ENCODE measurements at places on chromosomes 12 and 14.

- DNase-seq: no peak
These were observed 10.6 kb downstream of the CCDC88C start for GRCh38 chr14:91406982-91407381.

- no peak for DNase-seq
These were observed 46.2 kb downstream of the GALNT9 start for GRCh38 chr12:132282950-132283771.

DNA sequence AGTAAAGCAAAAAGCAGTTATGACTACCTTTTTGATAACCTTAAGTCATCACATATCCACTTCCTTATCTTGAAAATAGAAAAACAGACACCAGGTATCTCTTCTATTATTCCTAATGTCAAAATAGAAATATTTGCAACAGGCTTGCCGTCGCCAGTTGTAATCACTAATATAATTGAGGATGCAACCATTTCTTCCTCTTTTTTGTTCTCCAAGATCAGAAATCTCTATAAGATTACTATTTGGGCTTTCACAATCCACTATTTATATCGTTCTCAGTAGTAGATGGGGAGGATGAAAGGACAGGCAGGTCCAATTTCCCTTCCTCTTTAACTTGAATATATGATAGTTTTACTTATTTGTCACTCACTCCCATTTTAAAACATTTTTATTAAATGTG, 130.2 kb upstream of the HMGA2 start:
- no peak for DNase-seq

DNA sequence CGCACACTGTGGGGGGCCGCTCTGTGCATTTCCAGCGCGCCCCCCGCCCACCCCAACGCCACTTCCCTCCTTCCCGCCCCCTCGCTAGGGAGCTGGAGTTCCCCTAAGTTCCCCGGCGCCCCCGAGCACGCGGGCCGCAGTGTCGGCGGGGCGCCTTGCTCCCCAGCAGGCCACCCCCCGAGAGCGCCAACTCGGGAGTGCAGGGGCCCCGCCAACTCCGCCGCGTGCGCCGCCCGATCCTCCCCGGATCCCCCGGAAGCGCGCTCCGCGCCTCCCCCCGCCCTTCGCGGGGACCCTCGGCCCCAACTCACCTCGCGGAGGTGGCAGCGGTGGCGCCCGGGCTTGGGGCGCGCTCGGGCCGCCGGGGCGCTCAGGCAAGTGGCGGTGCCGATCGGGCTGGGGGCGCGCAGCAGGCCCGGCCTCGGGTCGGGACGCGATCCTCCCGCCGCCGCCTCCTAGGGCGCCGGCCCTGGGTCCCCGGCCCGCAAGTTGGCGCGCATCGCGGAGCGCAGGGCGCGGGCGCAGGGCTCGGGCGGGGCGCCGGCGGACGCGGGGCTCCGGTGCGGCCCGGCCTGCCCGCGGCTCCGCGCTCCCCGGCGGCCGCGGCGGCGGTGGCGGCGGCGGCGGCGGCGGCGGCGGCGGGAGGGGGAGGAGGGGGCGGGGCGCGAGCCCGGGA, at the start of gene NCOR2:
Gene NCOR2, minus strand, starts transcription at position 616 of the 676 bp plus-strand sequence. CDS start 72,361 bp downstream, outside the sequence.
- peak; percentile 80 for DNase-seq

DNA sequence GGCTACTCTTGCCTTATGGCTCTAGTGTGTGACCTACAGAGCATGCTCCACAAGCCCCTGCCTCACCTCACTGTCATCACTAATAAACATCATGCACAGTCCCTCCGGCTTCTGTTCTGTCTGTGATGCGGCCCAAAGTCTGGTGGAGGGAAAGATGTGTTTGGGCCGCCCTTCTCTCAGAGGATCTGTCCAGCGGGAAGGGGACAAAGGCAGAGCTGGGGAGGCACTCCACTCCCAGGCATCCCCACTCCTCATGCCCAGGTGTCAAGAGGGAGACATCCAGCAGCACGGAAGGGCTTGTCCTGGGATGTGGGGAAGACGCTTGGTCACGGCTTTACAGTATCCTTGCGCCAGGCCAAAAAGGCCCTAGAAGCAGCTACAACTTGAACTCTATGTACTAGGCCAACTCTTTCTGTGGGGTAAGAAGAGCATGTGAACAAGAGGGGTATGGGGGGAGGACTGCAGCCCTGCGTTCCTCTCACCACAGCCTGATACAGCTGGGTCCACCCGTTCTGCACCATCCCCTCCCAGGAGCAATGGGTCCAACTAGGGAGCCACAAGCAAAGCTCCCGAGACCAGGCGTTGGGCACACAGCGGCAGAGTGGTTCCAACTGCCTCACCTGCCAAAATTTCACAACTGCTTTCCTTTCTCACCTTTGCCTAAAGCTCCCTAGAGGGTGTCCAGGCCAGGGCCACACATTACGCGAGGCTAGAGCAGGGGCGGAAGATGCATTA, 10.7 kb downstream of the CACNB3 start:
- no peak for DNase-seq

GRCh38 chr12:120121766-120122293, 5.3 kb upstream of the RAB35 start:
- DNase-seq: peak; percentile 35

DNA sequence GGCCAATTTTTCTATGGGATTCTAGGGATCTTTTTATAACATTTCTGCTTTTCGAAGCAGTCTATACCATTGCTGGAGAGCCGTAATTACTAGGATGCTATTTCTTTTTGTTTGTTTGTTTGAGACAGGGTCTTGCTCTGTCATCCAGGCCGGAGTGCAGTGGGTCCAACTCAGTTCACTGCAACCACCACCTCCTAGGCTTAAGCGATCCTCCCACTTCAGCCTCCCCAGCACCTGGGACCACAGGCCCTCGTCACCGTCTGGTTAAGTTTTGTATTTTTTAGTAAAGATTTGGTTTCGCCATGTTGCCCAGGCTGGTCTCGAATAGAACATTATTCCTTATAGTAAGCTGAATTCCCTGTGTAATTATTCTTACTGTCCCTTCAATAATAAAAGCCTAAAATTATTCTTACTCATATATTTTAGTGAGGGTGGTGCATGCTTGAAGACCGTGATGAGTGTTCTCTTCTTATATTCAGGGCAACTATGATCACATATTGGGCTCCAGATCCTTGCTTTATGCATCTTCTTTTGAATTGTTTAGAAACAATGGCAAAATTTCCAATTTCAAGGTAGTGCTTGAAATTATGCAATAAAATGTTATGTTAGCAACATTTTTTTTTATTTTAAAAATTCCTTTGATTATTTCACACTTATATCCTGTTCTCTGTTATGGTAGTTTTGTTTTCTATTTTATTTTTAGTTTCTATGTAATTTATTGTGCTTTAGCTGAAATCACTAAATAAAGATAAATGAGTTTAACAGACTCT, 66.2 kb downstream of the CRADD start:
- DNase-seq: no peak

DNA sequence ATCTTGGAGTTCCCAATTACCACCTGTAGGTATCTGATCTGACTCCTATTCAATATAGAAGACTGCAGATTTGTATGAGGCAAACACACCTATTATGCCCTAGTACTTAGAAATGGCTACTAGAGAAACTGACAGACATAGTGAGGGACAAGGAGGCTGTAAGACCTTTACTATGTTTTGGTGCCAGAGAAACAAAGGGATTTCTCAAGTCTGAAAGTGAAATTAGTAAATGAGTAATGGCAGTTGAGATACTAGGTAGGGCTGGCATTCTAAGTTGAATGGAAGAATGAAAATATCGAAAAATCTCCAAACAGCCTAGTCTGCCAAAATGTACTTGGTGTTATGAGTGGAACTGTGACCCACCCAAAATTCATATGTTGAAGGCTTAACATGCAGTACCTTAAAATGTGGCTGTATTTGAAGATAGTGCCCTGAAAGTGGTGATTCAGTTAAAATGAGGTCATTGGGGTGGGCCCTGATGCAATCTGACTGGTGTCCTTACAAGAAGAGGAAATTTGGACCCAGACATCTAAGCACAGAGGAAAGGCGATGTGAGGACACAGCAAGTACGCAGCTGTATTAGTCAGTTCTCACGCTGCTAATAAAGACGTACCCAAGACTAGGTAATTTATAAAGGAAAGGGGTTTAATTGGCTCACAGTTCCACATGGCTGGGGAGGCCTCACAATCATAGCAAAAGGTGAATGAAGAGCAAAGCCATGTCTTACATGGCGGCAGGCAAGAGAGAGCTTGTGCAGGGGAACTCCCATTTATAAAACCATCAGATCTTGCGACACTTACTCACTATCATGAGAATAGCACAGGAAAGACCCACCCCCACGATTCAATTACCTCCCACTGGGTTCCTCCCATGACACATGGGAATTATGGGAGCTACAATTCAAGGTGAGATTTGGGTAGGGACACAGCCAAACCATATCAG, 127.0 kb downstream of the APAF1 start:
- DNase-seq: no peak

DNA sequence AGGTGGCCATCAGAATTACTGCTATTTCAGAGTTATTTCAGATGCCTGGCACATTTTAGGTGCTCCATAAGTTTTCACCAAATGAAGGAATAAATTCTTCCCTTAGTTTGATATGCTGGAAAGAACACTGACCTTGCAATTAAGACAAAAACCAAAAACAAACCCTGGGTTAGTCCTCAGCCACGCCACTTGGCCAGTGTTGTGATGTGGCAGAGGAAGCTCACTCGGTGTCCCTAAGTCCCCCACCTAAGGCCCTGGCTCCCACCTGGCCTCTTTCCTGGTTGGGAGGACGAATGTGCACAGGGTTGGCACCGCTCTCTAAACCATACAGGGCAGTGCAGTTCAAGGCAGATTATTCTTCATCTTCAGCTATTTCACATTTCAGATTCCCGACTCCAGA, 13.7 kb upstream of the FGF23 start:
- DNase-seq: no peak

DNA sequence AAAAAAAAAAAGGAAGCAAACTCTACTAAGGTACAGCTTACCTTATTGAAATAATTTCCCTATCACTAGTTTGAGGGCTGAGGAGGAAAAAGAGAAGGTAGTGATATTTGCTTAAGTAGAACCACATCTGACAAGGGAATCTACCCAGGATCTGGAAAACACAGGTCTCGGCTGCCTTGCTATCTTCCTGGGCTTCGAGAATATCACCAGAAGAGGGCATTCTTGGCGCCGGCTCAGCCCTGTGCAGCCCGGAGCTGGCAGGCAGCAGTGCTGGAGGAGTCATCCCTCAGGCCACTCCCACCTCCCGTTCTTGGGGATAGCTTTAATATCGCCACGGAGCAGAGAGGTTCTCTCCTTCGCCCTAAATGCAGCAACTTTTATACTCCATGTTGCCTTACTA, 1181.2 kb downstream of the VRK1 start:
- DNase-seq: no peak

DNA sequence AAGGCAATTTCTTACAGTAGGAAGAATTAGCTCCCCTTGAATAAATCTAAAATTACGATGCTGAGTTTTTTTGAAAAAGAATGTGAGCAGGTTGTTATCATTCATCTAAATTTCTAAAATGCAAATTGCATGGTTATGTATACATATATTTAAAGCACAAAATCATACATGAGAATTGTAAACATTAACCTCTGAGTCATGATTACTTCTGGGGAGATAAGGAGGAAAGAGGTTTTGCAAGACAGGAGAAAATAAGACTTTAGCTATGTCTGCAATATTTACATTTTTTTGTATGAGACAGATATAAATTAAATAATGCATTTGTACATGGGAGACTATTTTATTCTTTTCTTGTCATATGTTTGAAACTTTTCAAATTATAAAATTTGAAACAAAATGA, 72.2 kb downstream of the TSPAN8 start:
- no peak for DNase-seq

GRCh38 chr12:123731596-123731995, 19.4 kb downstream of the ATP6V0A2 start:
- no peak for DNase-seq

DNA sequence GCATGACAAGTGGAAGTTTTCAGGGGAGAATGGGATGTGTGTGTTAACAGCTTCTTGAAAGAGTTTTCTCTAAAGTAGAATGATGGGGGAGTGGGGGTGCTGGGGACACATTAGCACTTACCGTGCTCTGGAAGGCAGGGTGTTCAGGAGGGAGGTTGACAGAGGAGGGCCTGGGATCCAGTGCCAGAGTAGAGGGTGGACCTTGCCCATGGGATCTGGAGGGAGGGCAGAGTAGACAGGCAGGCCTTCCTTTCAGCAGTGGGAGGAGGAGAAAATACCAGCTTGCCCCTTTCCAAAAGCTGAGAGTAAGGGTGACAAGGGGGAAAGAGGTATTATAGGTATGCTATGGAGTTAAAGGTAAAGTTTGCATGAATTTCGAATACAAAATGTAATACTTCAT, 40.1 kb downstream of the TRAF3 start:
- DNase-seq: no peak

GRCh38 chr12:30691122-30691879, 4.4 kb downstream of the IPO8 start:
- no peak for DNase-seq

GRCh38 chr14:99515301-99516155, 34.3 kb downstream of the CCNK start:
- DNase-seq: no peak

- peak; percentile 32 for DNase-seq
These were observed 4.6 kb upstream of the LRRC23 start for GRCh38 chr12:6899837-6900519.

- DNase-seq: no peak
These were observed 1141.2 kb upstream of the TMEM132C start for GRCh38 chr12:127125607-127126259.

- no peak for DNase-seq
These were observed 64.8 kb downstream of the GNS start for GRCh38 chr12:64694130-64695040.

- no peak for DNase-seq
These were observed 8.1 kb upstream of the ALDH1L2 start for GRCh38 chr12:105092336-105092735.

DNA sequence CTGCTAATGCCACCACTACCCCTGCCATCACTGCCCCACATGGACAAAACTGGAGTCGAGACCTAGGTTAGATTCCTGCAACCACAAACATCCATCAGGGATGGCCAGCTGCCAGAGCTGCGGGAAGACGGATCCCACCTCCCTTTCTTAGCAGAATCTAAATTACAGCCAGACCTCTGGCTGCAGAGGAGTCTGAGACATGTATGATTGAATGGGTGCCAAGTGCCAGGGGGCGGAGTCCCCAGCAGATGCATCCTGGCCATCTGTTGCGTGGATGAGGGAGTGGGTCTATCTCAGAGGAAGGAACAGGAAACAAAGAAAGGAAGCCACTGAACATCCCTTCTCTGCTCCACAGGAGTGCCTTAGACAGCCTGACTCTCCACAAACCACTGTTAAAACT, 7.1 kb upstream of the OAS2 start:
- no peak for DNase-seq

DNA sequence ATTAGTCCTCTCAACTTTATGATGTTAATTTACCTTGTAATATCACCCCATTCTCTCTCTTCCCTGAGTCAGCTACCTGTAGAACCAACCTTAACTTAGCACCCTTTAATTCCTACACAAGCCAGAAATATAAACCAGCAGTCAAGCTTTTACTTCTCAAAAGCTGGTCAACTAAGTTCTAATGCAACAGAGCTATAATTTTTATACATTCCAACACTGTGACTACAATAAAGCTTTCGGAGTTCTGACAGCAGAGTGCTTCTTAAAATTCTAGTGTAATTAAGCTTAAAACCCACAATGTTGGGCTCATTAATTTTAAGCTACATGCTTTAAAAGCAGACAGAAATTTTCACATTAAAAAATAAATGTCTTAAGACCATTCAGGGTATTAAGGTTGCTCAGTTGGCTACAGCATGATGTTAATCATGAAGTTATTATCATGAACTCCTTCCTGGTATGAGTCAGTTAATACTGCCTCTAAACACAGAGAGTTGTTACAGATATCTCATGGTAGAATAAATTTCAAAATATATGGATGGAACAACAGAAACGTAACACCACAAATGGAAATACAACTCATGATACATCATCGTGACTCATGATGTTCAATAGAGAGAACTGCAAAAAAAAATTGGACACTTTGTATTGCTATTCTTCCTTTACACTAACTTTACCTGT, 126.7 kb downstream of the EPS8 start:
- DNase-seq: no peak

GRCh38 chr12:19304149-19304750, 135.0 kb upstream of the AEBP2 start:
- DNase-seq: no peak

Measured in B cell (primary cell).